Osteoblast (primary cell): ENCODE measurements at places on chromosomes 7 and 10. TPM values are rescaled to one million over a fixed set of nuclear protein-coding genes. Genes with fewer than 3 reads are reported as not detected.

TMEM184A gene
- total RNA-seq: under 0.01 TPM in 2 replicates

CTNNA3 gene
- not detected in 2 replicates for total RNA-seq

MYL10 gene
- total RNA-seq: not detected in 2 replicates

GPR15LG gene
- total RNA-seq: not detected in 2 replicates

ABCC2 gene
- 1.5 and 1.8 TPM in 2 replicates for total RNA-seq

HOXA6 gene
- 5.0 and 7.6 TPM in 2 replicates for total RNA-seq

RHOBTB1 gene
- 32.9 and 38.0 TPM in 2 replicates for total RNA-seq

DPCD gene
- total RNA-seq: 28.9 and 36.2 TPM in 2 replicates

LRRD1 gene
- total RNA-seq: 0.29 and 0.36 TPM in 2 replicates

CLCN1 gene
- under 0.01 TPM in 2 replicates for total RNA-seq

ZNF239 gene
- total RNA-seq: 4.7 and 5.0 TPM in 2 replicates

ASB10 gene
- not detected in 2 replicates for total RNA-seq

TRIM73 gene
- 0.36 and 1.5 TPM in 2 replicates for total RNA-seq

CRYGN gene
- 0.59 and 0.72 TPM in 2 replicates for total RNA-seq

ACTR3C gene
- total RNA-seq: 1.8 and 3.8 TPM in 2 replicates

GNAI1 gene
- 36.2 and 42.1 TPM in 2 replicates for total RNA-seq

PLXDC2 gene
- total RNA-seq: 63.3 and 86.9 TPM in 2 replicates

TMEM178B gene
- 1.1 and 2.1 TPM in 2 replicates for total RNA-seq

GIMAP7 gene
- total RNA-seq: under 0.01 TPM in 1 of 2 replicates, not detected in the other

PLAU gene
- 27.9 and 40.7 TPM in 2 replicates for total RNA-seq

FOXI2 gene
- not detected in 2 replicates for total RNA-seq

ARL4A gene
- total RNA-seq: 20.6 and 25.3 TPM in 2 replicates

IFIT1B gene
- not detected in 2 replicates for total RNA-seq

ITPRID1 gene
- not detected in 2 replicates for total RNA-seq

C10orf95 gene
- not detected in 2 replicates for total RNA-seq
